ENCODE measurements at places on chromosomes 1 and 21.

- DNase-seq, result no peak
Observed at GRCh38 chr1:230368363-230368762, 57.8 kb downstream of the PGBD5 start.

- no peak for DNase-seq
Observed at GRCh38 chr1:151820940-151821339, 10.7 kb downstream of the RORC start.

DNA sequence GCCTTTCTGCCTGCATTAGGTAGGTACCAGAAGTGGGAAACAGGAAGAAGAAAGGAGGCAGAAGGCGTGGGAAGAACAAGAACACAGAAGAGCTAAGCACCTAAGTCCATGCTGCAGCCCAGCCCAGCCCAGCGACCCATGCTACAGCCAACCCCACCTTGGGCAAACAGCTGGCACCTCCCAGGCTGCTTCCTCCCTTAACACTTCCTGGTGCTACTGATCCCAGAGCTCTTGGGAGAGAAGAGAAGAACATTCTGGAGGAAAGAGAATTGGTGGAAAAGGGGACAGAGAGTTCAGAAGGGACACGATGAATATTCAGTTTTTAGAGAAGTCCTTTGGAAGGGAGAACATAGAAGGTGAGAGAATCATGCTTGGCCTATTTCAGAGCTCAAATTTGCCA, 28.5 kb downstream of the PLEKHA6 start:
- DNase-seq, result no peak

DNA sequence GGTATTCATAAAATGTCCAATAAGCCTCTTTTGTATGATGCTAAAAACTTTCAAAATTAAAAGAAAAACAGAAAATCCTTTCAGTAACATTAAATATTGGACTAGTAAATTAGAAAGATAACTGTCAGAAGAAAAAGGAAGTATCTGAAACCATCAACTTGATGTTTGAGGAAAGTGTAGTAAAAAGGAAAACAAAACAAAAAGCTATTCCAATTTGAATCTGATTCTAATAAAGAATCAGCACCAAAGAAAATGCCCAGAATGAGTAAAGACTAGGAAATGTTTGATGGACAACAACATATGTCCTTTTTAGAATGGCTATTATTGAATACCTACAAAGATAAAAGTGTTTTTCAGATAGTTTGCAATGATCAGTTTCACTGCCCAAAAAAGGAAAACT, 79.9 kb upstream of the RBM34 start:
- DNase-seq, result no peak

GRCh38 chr1:199176713-199177112, 537.9 kb downstream of the PTPRC start:
- no peak for DNase-seq

DNA sequence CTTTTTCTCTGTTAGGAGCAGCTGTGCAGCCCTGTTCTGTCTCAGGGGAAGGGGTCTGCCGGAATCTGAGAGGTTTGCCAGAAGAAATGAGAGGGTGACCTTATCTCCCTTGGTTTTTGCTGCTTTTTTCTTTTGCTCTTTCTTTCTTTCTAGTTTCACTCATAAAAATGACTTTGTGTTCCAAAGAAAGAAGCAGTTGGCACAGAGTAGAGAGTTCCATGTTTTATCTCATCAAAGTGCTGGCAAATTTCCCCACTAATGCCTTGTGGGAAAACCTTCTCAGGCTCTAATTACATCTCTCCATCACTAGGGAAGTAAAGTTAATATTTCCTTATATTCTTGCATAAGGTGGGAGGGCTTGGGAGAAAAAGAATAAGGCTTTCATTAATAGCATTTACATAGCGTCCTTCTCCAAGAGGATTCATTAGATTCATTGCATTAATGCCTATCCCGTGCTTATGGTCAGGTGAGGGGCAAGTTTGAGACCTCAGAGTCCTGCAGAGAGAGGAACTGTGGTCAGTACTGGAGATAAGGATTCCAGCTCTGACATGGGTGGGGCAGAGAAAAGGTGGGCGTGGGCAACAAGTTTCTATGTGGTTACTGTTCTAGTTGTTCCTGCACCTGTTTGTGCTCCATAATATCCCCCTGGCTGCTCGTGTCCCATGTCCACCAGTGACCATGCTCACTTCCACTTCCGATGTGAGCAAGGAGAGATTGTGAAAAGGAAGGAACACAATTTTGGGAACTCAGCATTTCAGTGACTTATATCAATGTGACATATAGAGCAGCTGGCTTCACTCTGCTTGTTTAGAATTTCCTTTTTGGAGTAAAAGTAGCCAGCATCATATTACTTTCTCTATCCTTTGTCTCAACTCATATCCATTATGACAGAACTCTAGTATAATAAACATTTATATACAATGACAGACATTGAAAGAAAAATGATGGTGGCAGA, 79.5 kb downstream of the DISC1 start:
- DNase-seq, result no peak

DNA sequence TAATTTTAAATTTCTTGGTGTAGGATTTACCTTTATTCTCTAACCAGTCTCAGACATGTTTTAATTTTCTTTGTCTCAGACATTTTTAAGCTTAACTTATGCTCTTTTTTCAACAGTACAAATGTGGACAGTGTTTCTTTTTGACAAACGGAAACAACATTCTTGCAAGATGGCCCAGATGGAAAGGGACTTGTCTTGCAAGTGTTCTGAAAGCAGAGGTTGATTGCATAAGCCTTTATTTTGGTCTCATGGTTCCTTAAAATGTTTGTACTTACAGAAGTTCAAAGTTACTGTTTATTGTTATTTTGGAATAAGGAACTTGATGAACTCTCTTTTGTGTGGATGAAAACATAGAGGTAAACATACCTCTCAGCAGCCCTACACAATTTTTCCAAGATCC, 22.9 kb downstream of the SMAP2 start:
- DNase-seq, result no peak

GRCh38 chr1:62595647-62596046, 1.7 kb upstream of the ANGPTL3 start:
- no peak for DNase-seq

DNA sequence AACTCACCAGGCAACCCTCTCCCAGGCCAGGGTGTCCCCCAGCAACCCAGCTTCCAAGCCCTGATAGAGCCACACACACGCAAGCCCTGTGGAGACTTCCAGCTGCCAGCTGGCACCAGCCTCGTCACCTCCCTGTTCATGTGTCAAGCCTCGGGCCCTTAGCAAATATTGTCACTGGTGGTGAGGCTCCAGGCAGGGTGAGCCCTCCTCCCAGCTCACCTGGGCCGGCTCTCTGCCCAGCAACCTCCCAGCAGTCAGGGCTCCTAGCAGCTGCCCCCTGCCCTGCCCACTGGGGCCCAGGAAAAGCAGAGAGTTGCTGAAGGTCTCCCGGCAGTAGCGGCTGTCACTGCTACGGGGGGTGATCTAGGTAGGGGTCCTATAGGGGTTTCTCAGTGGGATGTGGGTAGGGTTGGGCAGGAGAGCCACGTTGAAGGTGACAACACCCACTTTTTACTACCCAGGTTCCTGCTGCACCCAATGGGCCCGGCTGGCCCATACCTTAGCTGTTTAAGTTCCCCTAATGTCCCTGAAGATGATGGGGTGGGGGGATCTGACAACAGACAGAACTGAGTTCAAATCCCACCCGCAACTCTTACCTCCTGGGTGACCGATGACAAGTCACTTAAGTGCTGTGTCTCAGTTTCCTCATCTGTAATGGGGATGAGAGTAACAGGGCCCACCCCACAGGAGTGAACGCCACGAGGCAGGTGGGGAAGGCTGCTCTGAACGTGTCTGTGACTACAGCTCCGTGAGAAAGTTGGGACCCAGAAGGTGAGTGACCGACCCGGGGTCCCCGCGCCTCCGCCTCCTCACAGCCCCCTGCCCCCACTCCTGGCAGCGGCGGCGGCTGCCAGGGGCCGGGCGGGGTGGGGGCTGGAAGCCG, 678 bp downstream of the TTC39A start:
- DNase-seq, result no peak

- DNase-seq, result no peak
Observed at GRCh38 chr1:16275591-16275990, 38.6 kb upstream of the CPLANE2 start.

DNA sequence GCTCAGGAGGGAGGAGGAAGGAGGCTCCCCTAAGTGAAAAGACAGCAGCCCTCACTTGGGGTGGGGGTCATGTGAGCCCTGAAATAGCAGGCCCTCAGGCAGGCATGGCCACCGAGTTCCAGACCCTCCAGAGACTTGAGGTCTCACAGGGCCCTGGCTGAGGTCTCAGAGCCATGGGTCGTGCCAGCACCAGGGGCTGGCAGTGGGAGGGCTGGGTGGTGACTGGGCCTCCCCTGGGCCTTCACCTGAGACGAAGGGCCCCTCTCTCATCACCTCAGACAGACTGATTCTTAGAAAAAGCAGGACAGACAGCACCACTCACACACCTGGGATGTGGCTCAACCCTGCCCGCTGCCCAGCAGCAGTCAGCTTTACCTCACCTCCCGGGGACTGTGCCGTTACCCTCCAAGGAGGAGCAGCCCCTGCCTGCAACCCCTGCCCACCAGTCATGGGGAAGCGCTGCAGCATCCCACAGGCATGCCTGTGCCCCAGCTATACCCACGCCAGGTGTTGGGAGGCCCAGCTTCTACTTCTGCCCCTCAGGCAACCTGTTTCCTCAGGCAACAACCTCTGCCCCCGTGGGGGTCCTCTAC, 42.6 kb upstream of the LRP8 start:
- DNase-seq, result peak; percentile 56

GRCh38 chr1:205237526-205238484, 10.1 kb downstream of the TMCC2 start:
- no peak for DNase-seq

- DNase-seq, result no peak
Observed at GRCh38 chr1:176164014-176164678, 42.9 kb downstream of the COP1 start.

GRCh38 chr1:6386371-6386949, 7.1 kb downstream of the ACOT7 start:
- no peak for DNase-seq

- no peak for DNase-seq
Observed at GRCh38 chr1:27333717-27334279, 8.0 kb upstream of the SYTL1 start.

DNA sequence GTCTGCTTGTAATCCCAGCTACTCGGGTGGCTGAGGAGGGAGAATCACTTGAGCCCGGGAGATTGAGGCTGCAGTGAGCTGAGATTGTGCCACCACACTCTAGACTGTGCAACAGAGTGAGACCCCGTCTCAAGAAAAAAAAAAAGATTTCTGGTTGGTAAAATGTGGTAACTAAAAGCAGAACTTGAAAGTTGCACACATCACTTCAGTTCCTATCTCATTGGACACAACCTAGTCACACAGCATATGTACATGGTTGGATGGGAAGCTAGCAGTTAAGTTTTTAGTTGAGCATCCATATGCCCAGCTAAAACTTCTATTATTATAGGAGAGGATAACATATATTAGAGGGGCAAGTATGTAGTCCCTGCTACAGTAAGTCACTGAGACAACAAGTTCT, 22.1 kb downstream of the BCAS2 start:
- DNase-seq, result no peak

DNA sequence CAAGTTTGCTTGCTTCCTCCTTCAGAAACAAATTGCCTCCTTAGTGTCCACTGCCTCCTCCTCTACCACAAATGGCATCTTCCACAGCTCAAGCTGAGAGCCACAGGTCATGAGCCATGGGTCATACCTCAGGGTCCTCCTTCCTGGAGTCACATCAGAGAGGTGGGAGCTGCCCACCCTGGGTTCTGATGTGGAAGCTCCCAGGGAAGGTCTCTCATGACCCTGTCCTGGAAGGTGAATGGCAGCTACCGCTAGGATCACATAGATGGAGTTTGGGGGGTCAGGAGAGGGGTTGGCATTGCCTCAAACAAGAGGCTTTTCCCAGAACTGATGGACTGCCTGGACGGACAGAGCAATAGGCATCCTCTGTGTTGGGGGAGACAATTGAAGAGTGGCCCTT, 321.4 kb downstream of the MATN1 start:
- DNase-seq, result peak; percentile 17

DNA sequence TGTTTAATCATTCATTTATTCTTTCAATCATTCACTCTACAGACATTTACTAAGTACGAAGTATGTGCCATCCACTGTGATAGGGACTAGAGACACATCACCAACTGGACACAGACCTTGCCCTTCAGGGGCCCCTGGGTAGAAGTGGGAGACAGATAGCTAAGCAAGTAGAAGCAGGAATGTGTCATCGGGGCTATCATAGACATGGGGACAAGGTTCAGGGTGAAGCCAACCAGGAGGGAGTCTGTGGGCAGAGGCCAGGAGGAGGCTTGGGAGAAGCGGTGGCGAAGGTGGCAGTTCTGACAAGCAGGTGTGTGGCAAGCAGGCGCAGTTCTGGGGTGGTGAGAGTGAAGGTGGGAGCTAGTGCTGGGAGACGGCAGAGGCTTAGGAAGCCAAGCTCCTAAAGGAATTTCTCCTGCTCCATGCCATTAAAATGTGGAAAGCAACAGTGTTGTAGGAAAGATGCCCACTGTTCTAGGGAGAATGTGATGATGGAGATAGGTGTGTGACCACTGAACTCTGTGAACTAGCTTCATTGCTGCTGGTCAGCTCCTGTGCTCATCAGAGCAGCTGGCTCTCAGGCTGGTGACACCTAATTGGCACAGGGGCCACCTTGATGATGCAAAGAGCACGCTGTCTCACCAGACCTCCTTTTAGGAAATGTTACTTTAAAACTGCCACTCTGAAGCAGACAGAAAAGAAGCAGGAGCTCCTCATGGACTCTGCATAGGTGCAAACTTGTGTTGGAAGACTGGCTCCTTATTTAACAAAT, 79.7 kb upstream of the LPGAT1 start:
- DNase-seq, result no peak

DNA sequence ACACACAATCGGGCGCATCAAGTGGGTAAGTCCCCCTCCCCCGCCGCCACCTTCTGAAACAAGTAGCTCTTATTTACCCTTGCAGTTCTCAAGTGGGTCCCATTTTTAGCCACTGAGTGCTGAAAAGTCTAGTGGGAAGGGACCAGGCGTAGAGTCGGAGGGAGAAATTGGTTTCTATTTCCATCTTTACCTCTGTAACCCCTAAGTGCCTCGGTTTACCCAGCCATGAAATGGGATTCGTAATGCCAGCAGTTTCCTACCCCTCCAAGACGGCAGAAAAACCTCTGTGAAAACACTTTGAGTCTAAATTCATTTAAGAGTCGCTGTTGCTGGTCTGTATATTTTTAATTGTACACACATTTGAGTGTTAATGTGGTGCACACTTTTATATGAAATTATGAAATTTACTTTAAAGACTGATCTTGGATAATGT, 928 bp downstream of the TLCD4 start:
- peak; percentile 64 for DNase-seq

- DNase-seq, result no peak
Observed at GRCh38 chr1:153583976-153584375, 18.3 kb upstream of the S100A2 start.

GRCh38 chr1:164658864-164659263, 99.9 kb downstream of the PBX1 start:
- no peak for DNase-seq

GRCh38 chr1:58439946-58440345, 106.6 kb downstream of the OMA1 start:
- no peak for DNase-seq

- no peak for DNase-seq
Observed at GRCh38 chr1:18719786-18720451, 89.3 kb downstream of the PAX7 start.
